ENCODE measurements at places on chromosomes 16 and 17.

DNA sequence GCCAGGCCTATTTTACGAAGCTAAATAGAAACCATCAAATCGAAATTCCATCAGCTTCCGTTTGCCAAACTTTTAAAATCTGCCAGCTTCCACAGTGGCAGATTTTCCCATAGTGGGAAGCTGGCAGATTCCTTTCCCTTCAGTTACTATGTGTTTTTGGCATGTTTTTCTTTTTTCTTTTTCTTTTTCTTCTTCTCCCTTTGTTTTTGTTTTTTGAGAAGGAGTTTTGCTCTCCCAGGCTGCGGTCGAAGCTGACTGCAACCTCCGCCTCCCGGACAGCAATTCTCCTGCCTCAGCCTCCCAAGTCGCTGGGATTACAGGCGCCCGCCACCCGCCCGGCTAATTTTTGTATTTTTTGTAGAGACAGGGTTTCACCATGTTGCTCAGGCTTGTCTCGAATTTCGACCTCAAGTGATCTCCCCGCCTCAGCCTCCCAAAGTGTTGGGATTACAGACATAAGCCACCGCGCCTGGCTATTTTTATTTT, 684 bp upstream of the CWC25 start:
- no peak for DNase-seq

DNA sequence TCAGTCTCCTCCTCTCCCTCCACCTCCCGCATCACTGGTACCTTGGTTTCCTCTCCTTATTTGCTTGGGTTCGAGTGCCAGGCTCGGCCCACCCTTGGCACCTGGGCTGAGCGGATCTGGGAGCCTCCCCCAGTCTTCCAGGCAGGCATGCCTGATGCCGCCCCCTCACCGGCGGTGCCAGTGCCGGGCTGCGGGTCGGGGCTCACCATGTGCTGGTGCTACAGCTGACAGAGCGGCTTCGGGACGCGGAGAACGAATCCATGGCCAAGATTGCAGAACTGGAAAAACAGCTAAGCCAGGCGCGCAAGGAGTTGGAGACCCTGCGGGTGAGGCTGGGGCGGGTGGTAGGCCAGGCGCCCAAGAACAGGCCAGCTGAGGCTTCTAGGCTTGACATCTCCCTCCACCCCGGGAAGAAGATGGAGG, 19.2 kb downstream of the FMNL1 start:
- no peak for DNase-seq

DNA sequence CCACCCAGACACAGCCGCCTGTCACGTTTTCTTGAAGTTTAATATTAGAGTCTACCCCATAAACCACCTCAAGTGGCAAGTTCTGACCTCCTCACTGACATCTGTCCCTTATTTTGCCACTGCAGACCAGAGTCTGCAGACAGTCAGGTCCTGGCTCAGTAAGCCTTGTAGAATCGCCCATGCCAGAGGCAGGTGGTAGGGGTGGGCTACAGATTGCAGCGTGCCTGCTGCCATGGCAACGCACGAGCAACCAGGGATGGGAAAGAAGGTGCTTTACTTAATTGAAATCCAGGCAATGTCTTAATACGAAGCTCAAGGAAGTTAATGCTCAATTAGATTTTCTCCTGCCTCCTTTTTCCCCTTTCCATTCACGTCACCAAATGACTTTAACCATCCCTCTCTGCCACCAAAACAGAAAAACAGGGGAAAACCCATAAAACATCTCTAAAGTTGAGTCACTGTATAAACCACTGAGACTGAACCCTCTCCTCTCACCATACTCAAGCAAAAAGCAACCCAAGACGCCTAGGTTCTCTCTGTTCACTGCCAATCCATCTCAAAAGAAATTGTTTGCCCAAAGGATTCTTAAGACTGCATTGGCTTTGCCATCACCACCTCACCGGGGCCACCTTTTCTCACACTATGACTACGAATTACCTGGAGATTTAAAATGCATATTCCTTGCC, 228.8 kb downstream of the SLC39A11 start:
- no peak for DNase-seq

- DNase-seq = no peak
These were observed 2.4 kb downstream of the MMP15 start for GRCh38 chr16:58027916-58028455.

DNA sequence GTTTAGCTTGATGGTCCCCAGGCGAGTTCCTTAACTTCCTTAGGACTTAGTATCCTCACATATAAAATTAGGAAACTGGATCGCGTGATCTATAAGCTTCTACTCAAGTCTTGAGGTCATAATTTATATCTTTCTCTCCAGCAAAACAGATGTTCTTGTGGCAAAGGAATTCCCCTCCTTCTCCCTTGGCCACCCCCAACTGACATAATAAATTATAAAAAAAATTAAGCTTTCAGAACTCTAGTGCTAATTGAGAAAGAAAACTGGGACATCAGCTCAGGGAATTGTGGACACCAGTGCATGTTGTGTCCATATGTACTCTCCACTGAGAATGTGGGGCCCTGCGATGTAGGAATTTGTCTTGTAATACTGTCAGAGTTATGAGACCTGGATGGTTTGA, 13.5 kb downstream of the GNAO1 start:
- DNase-seq = peak; percentile 50

DNA sequence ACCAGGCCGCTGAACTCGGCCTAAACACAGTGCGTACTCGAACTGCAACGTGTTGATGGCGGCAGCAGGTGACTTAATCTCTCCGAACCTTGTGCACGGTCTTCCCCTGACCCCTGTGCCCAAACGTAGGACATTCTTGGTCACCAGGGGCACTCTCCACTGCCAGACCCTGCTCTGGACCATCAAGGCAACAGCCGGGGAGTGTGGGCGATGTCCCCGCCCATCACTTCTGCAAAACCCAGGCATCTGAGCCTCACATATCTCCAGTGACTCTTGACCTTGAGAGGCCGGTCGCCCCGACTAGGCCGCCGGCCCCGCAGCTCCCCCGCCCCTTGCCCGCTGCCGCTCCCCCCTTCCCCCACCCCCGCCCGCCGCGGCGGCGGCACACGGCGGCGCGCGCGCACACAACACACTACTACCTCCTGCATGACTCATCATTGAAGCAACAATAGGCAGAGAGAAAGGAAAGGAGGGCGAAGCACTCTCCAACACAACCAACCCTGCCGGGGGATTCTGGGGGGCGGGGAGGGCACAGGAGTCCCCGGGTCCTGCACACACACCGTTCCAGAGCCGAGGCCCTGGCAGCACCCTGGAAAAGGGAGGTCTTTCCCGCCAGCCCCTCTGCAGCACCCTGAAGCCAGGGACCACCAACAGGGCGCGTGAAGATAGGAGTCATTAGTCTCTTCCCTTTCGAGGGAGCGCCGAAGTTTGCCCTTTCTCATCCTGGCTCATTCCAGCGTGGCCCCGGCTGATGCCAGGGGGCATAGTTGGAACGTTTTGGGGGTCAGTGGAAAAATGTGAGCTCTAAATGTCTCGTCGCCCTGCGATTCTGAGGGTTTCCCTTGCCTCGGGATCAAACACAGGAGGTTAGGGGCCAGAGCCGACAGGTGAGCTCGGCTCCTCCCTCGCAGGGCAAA, 1.9 kb downstream of the MNT start:
- DNase-seq = peak; percentile 73

GRCh38 chr17:5587438-5588032, 3.2 kb upstream of the NLRP1 start:
- peak; percentile 72 for DNase-seq

GRCh38 chr17:29782917-29783316, 147.1 kb downstream of the SSH2 start:
- no peak for DNase-seq

GRCh38 chr17:75876190-75876937, 2.0 kb downstream of the TRIM47 start:
- DNase-seq = no peak

- DNase-seq = no peak
These were observed 4.2 kb downstream of the MATCAP1 start for GRCh38 chr16:67179421-67180080.

DNA sequence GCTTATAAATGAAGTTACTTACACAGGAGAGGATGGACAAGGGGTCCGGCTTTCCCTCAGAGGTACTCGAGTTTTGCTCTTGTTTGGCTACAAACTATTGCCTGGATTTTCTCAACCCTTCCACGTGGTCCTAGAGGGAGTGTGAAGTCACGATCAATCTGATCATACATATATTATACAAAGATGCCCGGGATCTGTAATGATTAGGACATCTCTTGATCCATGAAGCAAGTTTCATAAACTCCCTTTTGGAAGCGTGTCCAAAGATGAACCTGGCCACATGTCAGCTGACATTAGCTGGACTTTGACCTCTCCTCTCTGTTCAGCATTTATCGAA, 2.3 kb upstream of the CDH11 start:
- no peak for DNase-seq

GRCh38 chr17:68595496-68595895, 5.7 kb downstream of the FAM20A start:
- DNase-seq = peak; percentile 67

DNA sequence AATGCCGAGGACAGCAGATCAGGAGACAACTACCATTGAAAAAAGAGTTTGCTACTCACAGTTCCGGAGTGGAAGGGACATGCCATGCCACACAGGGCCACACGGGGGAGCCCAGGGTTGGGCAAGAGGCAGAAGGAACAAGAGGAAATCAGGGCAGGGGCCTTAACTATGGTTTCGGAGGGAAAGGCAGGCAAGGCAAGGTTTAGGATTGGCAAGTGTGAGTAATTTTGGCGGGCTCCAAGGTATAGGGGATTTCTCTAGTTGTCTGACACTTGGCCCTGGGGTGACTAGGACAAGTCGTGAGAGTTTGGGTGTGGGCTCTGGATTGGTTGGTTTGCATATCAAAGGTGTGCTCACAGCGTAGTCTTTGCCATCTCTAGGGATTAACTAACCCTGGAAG, 27.0 kb upstream of the NTN1 start:
- DNase-seq = peak; percentile 45

- DNase-seq = no peak
These were observed 177.4 kb upstream of the XYLT1 start for GRCh38 chr16:17647879-17648872.

- peak; percentile 44 for DNase-seq
These were observed 209.3 kb downstream of the HS3ST3B1 start for GRCh38 chr17:14510136-14510535.

DNA sequence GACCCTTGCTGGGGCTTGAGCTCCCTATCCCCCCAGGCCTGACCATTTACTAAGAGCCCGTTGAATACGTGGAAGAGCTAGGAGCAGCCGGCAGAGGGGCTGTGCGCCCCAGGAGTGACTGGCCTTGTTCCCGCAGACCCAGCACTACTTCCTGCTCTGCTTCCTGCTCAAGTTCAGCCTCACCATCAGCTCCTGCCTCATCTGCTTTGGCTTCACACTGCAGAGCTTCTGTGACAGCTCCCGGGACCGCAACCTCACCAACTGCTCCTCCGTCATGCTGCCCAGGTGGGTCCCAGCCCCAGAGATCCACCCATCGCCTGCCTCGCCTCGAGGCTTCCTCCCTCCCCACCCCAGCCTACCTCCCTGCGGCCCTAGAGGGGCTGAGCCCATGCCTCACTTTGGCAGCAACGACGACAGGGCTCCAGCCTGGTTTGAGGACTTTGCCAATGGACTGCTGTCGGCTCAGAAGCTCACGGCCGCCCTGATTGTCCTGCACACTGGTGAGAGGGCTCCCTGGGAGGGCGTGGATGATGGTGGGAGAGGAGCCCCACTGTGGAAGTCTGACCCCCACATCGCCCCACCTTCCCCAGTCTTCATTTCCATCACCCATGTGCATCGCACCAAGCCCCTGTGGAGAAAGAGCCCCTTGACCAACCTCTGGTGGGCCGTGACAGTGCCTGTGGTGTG, 17.2 kb downstream of the CASKIN2 start:
- no peak for DNase-seq

DNA sequence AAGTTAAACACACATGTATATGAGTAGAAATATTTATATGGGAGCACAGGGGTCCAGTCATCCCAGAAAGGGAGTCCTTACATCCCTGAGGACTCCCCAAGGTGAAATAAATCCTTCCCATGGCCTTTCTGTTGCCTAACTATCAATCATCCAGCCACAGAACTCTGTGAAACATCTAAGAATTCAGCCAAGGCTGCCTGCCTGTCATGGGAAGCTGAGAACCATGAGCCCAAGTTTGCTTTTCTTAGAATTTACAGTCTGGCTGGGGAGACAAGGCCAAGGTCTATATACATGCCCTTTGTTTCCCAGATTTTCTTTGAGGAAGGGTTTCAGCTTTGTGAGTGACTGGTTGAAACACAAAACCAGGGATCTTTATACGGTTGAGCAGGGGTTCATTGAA, 15.8 kb downstream of the MYL4 start:
- DNase-seq = peak; percentile 23

DNA sequence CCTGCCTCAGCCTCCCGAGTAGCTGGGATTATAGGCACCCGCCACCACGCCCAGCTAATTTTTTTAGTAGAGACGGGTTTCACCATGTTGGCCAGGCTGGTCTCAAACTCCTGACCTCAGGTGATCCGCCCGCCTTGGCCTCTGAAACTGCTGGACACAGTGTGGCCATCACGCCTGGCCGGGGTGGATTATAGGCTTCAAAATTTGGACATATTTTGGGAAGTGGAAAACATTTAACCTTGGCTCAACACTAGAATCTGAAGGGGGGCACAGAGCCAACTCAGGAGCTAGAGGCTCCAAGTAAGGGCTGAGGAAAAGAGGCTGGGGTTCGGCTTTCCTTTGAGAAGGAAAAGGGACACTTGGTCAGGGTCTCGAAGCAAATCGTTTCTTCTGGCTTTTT, 2.2 kb upstream of the CDK5R1 start:
- DNase-seq = no peak

GRCh38 chr17:50621574-50622031, 13.1 kb upstream of the ABCC3 start:
- no peak for DNase-seq

GRCh38 chr16:56257666-56258342, 66.5 kb downstream of the GNAO1 start:
- no peak for DNase-seq

DNA sequence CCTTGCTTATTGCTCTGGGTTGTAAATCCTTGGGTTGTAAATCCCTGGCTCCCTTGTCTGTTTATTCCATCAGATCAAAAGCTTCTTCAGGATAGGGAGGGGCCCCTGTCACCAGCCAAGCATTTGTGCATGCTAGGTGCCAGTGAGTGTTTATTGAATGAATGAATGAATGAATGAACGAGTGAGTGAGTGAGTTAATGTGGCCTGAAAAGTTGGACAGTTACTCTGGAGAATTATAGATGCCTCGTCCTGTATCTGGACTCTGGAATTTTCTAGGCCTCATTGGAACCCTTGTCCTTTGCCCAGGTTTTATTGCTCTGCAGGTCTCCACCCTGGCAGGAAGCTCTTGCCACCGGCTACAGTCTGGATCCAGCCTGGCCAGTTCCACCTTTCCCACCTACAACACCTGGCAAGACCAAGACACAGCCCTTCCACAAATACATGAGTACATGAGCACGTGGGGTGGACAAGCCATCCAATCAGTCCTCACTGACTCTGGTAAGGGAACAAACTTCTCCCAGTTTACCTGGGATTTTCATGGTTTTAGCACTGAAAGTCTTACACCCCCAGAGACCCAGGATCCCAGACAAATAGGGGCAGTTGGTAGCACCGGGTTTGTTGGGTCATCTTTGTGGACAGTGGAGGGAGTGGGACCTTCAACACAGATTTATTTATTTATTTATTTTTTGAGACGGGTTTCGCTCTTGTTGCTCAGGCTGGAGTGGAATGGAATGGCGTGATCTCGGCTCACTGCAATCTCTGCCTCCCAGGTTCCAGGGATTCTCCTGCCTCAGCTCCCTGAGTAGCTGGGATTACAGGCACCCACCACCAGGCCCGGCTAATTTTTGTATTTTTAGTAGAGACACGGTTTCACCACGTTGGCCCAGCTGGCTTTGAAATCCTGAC, 14.7 kb upstream of the CDH1 start:
- DNase-seq = no peak

- DNase-seq = peak; percentile 61
These were observed 295.3 kb upstream of the PMFBP1 start for GRCh38 chr16:72467157-72467759.

- DNase-seq = peak; percentile 43
These were observed 4.7 kb upstream of the TGFB1I1 start for GRCh38 chr16:31467151-31467773.
